ENCODE measurements at places on chromosomes 6 and 20.
A peak's percentile ranks its signal among the peaks of the same experiment; 100 is the strongest.

DNA sequence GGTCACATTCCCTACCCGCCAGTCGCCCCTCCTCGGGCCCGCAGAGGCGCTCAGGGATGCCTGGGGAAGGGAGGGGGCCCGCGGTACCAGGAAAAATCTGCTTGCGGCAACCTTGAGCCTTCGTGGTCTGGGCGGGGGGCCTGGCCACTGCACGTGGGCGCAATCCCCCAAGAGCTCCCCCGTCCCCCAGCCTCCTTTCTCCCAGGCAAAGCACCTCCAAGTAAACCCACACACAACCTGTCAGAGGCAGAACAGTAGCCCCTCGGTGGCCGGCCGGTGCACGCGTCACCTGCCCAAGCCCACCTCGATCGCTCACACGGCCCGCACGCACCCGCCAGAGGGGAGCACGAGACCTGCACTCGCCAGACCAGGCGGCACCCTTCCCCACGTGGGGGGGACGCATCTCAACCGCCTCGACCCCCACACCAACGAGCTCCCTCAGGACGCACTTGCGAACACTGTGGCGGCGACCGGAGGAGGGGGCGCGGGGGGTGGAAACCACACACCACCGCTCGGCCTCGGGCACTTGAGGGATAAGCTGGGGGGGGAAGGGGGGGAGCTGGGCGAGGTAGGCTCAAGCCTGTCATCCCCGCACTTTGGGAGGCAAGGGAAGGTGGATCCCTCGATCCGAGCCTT is 1955.7 kb upstream of the DEFB115 start:
- DNase-seq = no peak

- no peak for DNase-seq
Measured at GRCh38 chr6:73566954-73567591, 46.2 kb upstream of the EEF1A1 start.

- DNase-seq = no peak
Measured at GRCh38 chr6:83867527-83868161, 8.2 kb downstream of the CYB5R4 start.

GRCh38 chr6:150765067-150765764 is 100.3 kb upstream of the MTHFD1L start:
- no peak for DNase-seq

DNA sequence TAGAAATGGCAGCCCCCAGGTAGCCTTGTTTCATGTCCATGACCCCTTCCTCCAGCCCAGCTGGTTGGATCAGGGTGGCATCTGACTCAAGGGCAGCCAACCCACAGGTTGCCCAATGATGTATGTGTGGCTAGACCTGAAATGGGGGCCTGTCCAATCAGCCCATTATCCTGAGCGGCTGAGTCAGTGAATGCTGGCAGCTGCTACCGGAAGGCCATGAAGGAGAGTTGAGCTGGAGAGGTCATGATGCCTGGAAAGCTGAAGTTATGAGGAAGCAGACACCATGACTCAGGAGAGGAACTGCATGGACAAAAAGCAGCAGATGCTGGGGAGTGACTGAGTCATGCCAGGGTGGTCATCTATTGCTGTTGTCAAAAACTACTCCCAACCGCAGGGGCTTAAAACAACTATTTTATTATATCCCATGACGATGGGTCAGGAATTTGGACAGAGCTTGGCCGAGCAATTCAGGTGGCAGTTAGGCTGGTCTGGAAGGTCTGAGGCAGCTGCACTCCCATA is 67.3 kb downstream of the MDGA1 start:
- no peak for DNase-seq

- DNase-seq = no peak
Measured at GRCh38 chr20:1467355-1468116, 887 bp upstream of the NSFL1C start.

- peak; percentile 56 for DNase-seq
Measured at GRCh38 chr6:132797951-132798868, at the start of gene SLC18B1. TSS of gene SLC18B1 (minus strand) at chr6:132798637. CDS start at chr6:132798456, 181 bp downstream.

- no peak for DNase-seq
Measured at GRCh38 chr6:39880594-39880993, 53.7 kb downstream of the MOCS1 start.

DNA sequence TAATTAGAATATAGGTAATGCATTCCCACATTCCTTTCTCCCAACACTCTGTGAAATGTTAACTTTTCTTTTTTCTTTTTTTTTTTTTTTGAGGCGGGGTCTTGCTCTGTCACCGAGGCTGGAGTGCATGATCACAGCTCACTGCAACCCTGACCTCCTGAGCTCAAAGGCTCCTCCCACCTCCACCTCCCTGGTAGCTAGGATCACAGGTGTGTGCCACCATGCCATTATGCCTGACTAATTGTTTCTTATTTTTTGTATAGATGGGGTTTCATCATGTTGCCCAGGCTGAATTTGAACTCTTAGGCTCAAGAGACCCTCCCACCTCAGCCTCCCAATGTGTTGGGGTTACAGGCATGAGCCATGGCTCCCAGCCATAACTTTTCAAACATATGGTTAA is 135.7 kb upstream of the SHLD1 start:
- no peak for DNase-seq

GRCh38 chr6:15464211-15464725 is 198.6 kb downstream of the DTNBP1 start:
- peak; percentile 72 for DNase-seq

Data from CD8-positive, alpha-beta T cell (primary cell).